Kidney epithelial cell (primary cell): ENCODE measurements at places on chromosomes 13 and 19. TPM values are rescaled to one million over a fixed set of nuclear protein-coding genes. Genes with fewer than 3 reads are reported as not detected.

DNAJC3 gene
- total RNA-seq: 45.5 and 49.7 TPM in 2 replicates

NANOS3 gene
- total RNA-seq: 0.68 TPM in 1 of 2 replicates, not detected in the other

COX7A1 gene
- 1.0 and 1.4 TPM in 2 replicates for total RNA-seq

LRG1 gene
- 0.21 and 0.25 TPM in 2 replicates for total RNA-seq

HSD17B14 gene
- total RNA-seq: 10.2 and 15.0 TPM in 2 replicates

ACTN4 gene
- total RNA-seq: 821 and 971 TPM in 2 replicates

PTH2 gene
- not detected in 2 replicates for total RNA-seq

EPS8L1 gene
- 30.5 and 33.8 TPM in 2 replicates for total RNA-seq

ZNF180 gene
- total RNA-seq: 6.0 and 16.6 TPM in 2 replicates

SLITRK1 gene
- total RNA-seq: not detected in 2 replicates

UBL5 gene
- total RNA-seq: 536 and 603 TPM in 2 replicates

NLRP12 gene
- total RNA-seq: not detected in 2 replicates

ZFP82 gene
- 4.7 and 6.0 TPM in 2 replicates for total RNA-seq

POU2F2 gene
- 1.4 and 2.3 TPM in 2 replicates for total RNA-seq

ZNF221 gene
- 3.6 and 6.1 TPM in 2 replicates for total RNA-seq

LAIR1 gene
- total RNA-seq: 1.0 TPM in 1 of 2 replicates, not detected in the other

GARIN5A gene
- 8.5 and 9.9 TPM in 2 replicates for total RNA-seq

GAPDHS gene
- not detected in 2 replicates for total RNA-seq

SCGB2B2 gene
- 0.38 and 0.62 TPM in 2 replicates for total RNA-seq
